ENCODE measurements at places on chromosomes 1 and 21.

- no peak for DNase-seq
Measured at GRCh38 chr1:230337266-230337665, 88.9 kb downstream of the PGBD5 start.

- no peak for DNase-seq
Measured at GRCh38 chr1:195238313-195238712, 1369.9 kb downstream of the KCNT2 start.

DNA sequence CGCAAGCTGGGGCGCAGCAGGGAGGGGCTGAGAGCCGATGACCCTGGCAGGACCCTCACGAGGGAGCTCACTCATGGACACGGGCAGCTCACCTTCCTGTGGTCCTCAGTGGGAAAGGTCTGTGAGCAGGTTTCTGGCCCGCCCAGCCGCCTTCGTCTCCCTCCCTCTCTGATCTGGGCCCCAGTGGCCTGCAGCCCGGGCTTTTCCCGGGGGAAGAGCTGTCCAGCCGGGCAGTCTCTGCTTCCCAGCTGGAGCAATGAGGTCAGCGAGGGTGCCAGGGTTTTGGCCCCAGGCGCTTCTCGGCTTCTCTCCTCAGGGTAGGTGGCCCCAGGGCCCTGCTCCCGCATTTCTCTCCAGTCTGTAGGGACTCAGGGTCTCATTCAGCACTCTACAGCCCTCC, 22.2 kb upstream of the ARHGEF16 start:
- DNase-seq, result no peak

- no peak for DNase-seq
Measured at GRCh38 chr1:110465038-110465813, 14.3 kb downstream of the PROK1 start.

DNA sequence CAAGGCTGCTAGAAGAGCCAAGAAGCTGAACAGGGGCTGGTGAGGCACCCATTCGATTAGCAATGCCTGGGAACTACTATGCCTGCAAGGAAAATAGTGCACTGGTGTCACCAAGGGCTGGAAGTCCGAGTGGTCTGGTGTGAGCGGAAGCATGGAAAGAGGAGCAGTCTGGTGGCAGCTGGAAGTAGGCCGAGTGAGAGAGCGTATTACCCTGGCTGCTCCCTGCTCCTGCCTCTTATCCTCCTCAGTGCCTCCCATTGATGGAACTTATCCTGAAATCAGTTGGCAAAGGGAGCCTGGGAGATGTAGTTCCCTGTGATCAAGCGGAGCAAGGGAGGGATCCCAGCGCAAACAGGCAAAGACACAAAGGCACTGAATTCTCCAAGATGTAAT, 9.6 kb downstream of the SMAP2 start:
- DNase-seq, result no peak

- no peak for DNase-seq
Measured at GRCh38 chr21:45699966-45700365, 56.4 kb downstream of the PCBP3 start.

DNA sequence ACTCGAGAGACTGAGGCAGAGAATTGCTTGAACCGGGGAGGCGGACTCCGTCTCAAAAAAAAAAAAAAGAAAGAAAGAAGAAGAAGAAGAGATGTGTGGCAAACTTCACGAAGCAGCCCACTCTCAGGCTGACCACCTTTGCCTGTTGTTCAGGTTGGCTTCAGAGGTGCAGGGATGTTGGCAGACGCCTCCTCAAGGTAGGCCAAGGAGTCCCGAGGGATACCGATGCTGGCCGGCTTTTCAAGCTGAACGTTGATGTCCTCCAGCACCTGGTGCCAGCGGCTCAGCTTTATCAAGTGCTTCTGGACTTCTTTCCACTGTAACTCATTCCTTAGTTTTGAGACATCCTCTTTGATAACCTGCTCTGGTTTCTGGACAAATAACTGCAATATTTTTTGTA, 243.8 kb upstream of the ADGRL2 start:
- no peak for DNase-seq

GRCh38 chr1:86542631-86543030, 4.2 kb upstream of the CLCA4 start:
- DNase-seq, result no peak

DNA sequence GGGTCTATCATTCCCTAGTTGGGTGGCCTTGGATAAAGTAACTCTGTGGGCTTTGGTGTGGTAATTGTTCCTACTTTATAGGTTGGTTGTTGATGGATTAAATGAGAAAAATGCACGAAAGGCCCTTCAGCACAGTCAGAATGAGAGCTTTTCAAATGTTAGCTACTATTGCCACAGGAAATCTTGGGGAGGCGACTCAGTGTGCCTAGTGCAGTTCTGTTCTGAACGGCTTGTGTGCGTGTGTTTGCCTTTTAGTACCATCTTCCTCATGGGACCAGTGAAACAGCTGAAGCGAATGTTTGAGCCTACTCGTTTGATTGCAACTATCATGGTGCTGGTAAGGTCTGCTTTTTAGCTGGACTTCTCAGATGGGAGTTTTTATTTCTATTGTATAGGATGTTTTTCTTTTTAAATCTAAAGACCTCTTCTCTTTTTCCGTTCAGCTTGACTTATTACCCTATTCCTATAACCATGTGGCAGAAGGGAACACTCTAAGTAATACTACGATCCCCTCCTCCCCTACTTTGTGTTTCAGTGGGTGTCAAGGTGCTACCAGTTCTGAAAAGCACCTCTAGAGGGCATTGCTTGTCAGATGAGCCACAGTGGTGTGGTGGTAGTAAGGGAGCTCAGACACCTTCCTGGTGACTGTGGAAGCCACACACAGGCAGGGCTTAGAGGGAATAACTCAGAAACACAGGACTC, 9.2 kb downstream of the SFT2D2 start:
- peak; percentile 29 for DNase-seq

GRCh38 chr1:30768159-30768829, 10.7 kb upstream of the LAPTM5 start:
- no peak for DNase-seq

DNA sequence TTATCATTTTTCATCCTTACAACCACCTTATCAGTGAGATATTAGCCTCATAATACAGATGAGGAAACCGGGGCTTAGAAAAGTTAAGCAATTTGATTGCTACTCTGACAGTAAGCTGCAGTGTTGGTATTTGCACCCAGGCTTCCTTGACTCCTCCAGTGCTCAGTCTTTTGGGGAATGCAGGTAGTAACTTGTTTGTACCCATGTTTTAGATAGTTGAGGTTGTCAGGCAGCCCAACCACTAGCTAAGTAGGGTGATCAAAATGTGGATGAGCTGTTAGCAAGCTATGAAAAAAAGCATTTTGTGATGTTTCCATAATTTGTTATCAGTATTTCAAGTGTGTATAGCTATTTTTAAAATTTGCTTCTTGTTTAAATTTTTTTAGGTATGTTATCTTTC, 80.8 kb downstream of the SASS6 start:
- DNase-seq, result no peak

GRCh38 chr1:182389619-182390047, 2.0 kb downstream of the GLUL start:
- no peak for DNase-seq

DNA sequence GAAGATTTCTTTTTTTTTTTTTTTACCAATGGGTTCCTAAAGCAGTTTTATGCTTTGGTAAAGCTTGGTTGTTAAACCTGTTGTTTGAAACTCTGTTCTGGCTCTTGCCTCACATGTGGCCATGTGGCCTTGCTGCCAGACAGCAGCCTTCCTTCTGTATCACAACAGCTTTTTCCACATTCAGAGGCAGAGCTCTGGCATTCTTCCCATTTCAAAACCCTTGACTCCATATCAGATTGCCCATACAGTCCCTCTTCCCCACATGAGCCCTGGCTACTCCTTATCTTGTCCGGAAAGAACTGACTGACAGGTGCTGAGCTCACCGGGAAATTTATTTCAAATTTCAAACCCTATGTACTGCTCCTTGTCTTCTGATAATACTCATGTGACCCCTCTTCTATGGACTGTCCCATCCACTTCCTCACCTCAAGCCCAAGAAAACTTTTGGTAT, 38.5 kb upstream of the LAX1 start:
- no peak for DNase-seq

DNA sequence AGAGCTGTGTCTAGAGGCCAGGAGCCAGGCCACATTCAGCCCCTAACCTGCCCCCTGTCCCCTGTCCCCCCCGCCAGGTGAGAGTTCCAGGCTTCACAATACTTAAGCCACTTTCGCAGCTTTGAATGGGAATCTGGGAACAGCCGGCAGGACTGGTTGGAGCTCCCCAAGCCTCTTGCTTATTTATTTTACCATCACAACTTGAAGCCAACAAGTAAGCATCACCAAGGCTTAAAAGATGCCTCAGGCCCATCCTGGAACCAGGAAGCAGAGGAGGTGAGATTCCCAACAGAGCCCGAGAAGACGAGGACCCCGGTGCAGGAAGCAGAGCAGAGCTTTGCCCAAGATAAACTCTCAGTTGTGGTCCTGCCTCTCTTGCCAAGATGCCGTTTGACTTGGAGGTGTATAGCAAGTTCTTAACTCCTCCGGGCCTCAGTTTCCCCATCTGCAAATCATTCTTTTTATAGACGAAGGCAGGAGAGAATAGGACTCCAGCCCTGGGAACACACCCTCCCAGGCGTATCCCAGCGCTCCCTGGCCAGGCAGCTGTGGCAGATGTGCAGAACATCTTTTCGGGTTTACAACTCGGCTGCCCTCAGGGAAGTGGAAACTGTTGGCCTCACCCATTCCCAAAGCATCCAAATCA, 66.8 kb upstream of the SLC25A33 start:
- no peak for DNase-seq

DNA sequence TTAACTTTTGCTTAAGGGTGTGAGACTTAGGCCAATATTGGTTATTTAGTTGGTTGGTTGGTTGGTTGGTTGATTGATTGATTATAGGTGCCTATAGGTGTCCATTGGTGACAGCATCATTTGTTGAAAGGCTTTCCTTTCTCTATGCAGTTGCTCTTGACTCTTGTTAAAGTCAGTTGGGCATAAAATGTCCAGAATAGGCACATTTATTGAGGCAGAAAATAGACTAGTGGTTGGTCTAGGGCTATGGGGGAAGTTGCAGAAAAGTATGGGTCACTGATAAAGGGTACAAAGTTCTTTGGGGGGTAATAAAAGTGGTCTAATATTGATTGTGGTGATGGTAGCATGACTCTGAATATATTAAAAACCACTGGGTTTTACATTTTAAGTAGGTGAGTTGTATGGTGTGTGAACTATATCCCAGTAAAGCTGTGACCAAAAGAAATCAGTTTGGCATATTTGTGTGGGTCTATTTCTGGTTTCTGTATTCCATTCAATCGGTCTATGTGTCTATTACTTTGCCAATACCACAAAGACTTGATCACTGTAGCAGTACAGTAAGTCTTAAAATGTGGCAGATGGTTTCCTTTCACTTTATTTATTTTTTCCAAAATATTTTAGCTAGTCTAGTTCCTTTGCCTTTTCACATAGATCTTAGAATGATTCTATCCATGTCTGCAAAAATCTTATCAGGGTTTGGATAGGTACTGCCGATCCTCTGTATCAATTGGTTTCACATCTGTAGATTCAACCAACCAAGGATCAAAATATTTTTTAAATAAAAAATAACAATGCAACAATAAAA, 63.0 kb downstream of the ATP1A1 start:
- no peak for DNase-seq

- DNase-seq, result no peak
Measured at GRCh38 chr1:107003972-107004371, 52.5 kb upstream of the PRMT6 start.

DNA sequence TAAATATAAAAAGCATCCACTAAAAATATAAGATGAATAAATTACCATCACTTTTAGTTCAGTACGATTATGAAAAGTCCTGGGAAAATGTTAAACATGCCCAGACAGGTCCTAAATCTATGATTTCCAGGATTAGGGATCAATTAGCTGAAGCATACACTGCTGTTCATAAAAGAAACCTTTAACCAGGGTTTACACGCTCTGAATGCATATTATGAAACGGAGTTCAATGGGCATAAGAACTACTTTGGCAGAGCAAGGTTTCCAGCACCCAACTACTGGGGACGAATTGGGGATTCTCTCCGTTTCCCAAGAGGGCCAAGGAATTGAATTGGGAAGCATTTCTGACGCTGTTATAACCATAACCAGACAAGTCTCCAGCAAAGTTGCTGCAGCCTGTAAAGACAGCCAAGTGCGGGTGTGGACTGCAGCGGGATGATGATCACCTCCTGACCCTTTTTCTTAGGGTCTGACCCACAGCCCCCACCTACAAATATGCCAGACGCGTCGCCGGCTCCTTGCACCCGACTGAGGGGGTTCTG, 1.6 kb downstream of the SLC30A1 start:
- no peak for DNase-seq

GRCh38 chr21:34924771-34925419, 124.2 kb downstream of the RUNX1 start:
- DNase-seq, result no peak

DNA sequence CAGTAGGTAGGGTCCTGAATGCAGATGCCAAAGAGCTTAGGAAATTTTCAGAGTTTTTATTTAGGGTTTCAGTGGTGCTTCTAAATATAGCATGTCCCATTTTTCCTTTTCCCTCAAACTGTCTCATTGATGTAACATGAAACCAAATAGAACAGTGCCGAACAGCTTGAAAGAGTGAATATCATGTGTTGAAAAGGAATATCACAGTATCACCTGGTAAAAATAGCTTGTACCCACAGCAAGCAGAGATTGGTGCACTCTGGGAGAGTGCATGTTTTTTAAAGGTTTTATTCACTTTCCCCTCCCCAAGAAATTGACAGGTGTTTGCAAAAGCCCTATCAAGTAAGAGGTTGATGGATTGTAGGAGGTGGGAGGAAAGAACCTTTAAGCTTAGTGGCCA, 41.9 kb upstream of the ELAVL4 start:
- DNase-seq, result no peak

- no peak for DNase-seq
Measured at GRCh38 chr1:7371926-7372325, 399.2 kb upstream of the VAMP3 start.

DNA sequence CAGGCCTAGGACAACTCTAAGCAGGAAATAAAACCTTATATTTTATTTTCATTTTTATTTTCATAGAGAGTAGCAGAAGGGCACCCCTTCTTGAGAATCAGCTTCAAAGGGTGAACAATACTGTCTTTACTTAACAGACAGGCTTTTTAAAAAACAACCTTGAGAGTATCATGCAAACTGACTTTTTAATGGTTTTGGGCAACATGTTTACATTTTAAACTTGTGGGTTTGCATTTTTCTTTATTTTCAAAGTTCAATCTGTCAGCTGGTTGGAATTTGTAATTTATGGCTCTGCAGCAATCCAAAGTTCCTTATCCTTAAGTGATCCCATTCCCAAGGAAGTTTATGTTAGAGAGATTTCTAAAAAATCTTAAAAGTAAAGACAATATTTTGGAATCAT, 392.3 kb upstream of the ADAMTS5 start:
- no peak for DNase-seq

DNA sequence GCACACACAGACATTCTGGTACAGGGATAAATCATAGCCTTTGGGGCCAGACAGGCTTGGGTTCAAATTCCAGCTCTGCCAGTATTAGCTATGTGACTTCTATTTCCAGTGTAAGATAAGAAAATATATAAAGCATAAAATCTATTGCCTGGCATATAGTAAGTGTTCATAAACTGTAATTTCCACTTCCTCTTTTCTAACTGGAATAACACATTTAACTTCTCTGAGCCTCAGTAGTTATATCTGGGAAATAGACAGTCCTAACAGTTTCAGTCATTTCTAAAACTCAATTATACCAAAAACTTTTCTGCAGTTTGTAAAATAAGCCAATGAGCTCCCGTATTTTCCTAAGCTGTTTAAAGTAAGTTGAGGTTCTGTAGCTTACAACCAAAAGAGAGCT, 351.4 kb downstream of the ZNF326 start:
- no peak for DNase-seq
